ENCODE measurements at places on chromosomes 12 and 14. TPM values are rescaled to one million over a fixed set of nuclear protein-coding genes. Genes with fewer than 3 reads are reported as not detected.

Gene SRGAP1
- total RNA-seq: 6.2 TPM

Gene TAPBPL
- total RNA-seq: 2.2 TPM

Gene MYF5
- not detected for total RNA-seq

Gene KRT71
- total RNA-seq: not detected

Gene SLC39A5
- total RNA-seq: not detected

Gene EML5
- 0.06 TPM for total RNA-seq

DNA sequence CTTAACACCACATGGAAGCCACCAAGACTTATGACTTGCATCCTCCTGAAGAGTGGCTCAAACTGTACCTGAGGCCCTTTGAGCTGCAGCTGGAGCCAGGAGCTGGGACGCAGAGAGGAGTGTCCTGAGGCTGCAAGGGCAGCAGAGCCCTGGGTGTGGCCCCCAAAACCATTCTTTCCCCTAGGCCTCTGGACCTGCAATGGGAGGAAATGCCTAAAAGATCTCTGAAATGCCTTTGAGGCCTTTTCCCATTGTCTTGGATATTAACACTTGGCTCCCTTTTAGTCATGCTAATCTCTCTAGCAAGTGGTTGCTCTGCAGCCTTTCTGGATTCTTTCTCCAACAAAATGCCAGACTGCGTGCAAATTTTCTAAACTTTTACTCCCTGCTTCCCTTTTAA, 156.1 kb downstream of the SLC38A4 start:
- H3K27ac ChIP-seq: no peak overlapping the region
- peaks cover 10% of the 10 kb centered on the region for H3K4me1 ChIP-seq
- no peak for DNase-seq
- no peaks in the 10 kb centered on the region for H3K36me3 ChIP-seq
- no peaks in the 10 kb centered on the region for H3K27me3 ChIP-seq

- DNase-seq: no peak
- no peaks in the 10 kb centered on the region for H3K4me1 ChIP-seq
- H3K36me3 ChIP-seq: no peaks in the 10 kb centered on the region
- no peak overlapping the region for H3K4me3 ChIP-seq
- no peaks in the 10 kb centered on the region for H3K27me3 ChIP-seq
Measured at GRCh38 chr14:57737598-57737997, 128.3 kb downstream of the SLC35F4 start.

DNA sequence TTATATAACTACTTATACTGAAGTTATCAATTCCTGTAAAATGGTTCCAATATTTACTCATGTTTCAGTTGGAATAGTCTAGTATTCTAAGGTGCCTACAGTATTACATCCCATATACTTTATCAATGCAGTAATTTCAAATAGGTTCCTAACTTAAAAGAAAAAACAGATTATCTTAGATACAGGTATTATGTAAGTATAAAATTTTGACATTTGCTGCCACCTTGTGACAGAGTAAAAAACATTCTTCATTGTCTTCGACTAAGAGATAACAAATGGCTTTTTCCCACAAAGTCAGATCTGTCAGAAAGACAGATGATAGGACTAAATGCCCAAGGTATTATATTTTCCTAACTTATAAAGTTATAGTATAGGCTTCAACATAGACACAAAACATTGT, 78.7 kb downstream of the TXNDC16 start:
- no peaks in the 10 kb centered on the region for H3K4me1 ChIP-seq
- no peaks in the 10 kb centered on the region for H3K27me3 ChIP-seq
- no peak overlapping the region for H3K4me3 ChIP-seq
- DNase-seq: peak; percentile 49
- H3K27ac ChIP-seq: no peak overlapping the region

DNA sequence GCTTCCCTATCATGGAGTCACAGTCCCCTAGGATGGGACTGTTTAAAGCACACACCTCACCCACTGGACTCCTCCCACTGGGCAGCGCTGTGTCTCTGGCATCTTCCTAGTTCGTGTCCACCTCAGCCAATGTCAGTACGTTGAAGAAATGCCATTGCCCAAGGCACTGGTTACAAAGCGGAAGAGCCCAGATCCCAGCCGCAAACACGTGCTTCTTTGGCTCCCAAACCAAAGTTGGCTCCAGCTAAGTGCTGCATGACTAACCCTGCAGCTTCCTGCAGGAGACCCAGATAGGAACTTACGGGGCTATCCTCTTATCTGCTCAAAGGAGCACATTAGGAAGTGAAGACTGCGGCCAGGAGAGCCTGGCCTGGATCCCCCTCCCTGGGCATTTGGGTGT, 9.3 kb downstream of the SYNE3 start:
- no peak overlapping the region for H3K27ac ChIP-seq
- H3K4me1 ChIP-seq: peaks cover 43% of the 10 kb centered on the region
- DNase-seq: no peak

DNA sequence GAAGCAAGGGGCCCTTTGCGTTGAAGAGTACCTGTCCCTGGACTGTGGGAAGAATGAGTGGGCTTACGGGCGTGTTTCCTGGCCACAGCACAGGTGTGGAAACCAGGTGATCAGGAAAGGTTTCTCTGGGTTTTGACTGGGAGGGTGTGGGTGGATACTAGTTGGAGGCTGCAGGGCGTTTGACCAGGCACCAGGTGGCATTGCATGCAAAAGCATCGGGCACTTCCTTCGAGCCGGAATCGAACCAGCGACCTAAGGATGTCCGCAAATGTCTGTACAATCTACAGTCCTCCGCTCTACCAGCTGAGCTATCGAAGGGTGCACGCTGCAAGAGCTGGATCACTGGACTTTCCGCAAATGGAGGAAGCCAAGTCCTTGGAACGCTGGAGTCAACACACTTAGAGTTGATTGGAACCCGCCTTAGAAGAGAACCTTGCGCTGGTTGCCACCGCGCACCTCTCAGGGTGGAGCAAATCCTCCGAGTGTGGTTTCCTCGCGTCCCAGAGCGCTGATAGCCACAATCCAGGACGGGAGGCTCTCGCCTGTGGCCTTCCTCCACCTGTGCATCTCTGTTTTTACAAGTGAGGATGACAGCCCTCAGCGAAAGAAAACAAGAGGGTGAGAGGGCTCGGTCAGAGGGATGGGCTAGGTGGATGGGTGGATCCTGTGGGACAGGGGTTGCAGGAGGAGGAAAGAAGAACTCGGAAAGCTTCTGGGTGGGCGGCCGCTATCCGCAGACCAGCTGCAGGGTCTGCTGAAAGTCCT, 21.2 kb upstream of the RNASE4 start:
- H3K27me3 ChIP-seq: no peaks in the 10 kb centered on the region
- no peak overlapping the region for H3K4me3 ChIP-seq
- no peaks in the 10 kb centered on the region for H3K4me1 ChIP-seq
- DNase-seq: peak; percentile 4
- H3K27ac ChIP-seq: no peak overlapping the region

- no peak for DNase-seq
- H3K27ac ChIP-seq: no peak overlapping the region
- no peaks in the 10 kb centered on the region for H3K36me3 ChIP-seq
- no peaks in the 10 kb centered on the region for H3K27me3 ChIP-seq
Measured at GRCh38 chr12:70652451-70652850, 15.2 kb upstream of the PTPRB start.

DNA sequence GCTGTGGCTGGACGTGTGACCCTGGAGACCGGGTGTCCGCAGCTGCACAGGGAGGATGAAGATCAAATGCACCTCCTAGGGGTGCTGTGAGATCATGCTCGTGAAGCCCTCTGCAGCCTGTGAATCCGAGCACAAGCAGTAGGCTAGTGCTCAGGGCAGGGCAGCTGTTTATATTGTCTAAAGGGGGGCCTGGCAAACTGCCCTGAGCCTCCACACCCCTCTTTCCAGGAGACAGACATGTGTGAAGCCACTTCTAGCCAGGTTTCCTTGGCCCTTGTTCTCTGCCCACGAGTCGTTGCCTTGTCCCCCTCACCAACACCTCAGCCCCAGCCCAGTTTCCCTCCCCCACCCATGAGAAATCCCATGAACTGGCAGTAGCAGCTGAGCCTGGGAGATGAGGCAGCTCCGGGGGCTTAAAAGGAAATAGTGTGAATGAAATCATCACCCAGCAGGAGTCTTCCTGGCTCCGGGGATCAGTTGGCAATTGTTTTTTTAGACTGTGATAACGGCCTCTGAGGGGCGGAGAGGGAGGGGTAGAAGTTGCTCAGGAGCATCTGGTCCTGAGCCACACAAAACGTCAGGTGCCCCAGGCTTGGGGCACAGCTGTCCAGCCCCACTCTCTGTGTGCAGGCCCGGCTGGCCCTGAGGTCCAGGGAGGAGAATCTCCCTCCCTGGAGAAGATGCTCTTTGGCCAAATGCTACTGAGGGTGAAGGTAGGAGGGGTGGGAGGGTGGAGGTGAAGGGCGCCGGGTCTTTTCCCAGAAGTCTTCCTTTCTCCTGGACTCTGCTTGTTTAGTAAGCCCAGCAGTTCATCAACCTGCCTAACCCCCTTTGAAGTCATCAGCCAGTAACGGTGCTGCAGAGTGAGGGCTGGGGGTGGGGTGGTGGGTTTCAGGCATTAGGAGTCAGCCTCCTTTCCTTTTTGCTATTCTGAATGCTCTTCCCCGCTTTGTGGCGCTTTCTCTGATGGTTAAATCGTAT, 4.0 kb downstream of the FGF6 start:
- DNase-seq: peak; percentile 97
- H3K27ac ChIP-seq: peak overlapping the region; percentile 89
- peaks cover 27% of the 10 kb centered on the region for H3K4me1 ChIP-seq
- no peaks in the 10 kb centered on the region for H3K36me3 ChIP-seq
- no peaks in the 10 kb centered on the region for H3K27me3 ChIP-seq

GRCh38 chr14:64235652-64236640, 58.2 kb downstream of the ESR2 start:
- peak overlapping the region; percentile 67 for H3K27ac ChIP-seq
- peaks cover 49% of the 10 kb centered on the region for H3K4me1 ChIP-seq
- no peak for DNase-seq
- no peaks in the 10 kb centered on the region for H3K36me3 ChIP-seq

- H3K36me3 ChIP-seq: peaks cover 4% of the 10 kb centered on the region
- H3K27ac ChIP-seq: no peak overlapping the region
- no peaks in the 10 kb centered on the region for H3K27me3 ChIP-seq
- no peaks in the 10 kb centered on the region for H3K4me1 ChIP-seq
- DNase-seq: no peak
- no peak overlapping the region for H3K4me3 ChIP-seq
Measured at GRCh38 chr12:62581288-62582064, 114.8 kb downstream of the MON2 start.

DNA sequence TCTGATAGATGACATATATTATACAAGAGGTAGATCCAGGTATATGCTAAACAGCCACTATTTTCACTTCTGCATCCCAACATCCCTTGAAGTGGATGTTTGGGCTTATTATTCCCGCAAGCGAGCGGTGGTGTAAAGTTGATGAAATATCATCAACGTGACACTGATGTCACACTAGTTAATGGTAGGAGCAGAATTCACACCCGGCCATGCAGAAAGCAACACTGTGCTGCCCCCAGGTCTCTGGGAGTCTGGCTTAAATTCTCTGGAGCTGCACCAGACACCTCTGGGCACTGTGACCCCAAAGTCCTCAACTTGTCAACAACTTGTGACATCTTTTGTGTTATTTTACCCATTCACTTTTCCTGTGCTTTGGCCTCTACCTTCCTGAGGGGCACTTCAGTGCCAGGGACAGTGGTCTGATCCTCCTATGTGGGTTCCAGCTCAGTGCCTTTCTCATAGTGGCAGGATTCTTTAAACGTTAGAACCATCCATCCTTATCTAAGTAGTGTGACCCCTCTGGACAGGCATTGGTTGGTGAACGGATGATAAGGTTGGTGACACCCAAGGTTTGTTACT, 952 bp downstream of the DRAM1 start:
- no peaks in the 10 kb centered on the region for H3K36me3 ChIP-seq
- DNase-seq: no peak
- no peaks in the 10 kb centered on the region for H3K4me1 ChIP-seq

DNA sequence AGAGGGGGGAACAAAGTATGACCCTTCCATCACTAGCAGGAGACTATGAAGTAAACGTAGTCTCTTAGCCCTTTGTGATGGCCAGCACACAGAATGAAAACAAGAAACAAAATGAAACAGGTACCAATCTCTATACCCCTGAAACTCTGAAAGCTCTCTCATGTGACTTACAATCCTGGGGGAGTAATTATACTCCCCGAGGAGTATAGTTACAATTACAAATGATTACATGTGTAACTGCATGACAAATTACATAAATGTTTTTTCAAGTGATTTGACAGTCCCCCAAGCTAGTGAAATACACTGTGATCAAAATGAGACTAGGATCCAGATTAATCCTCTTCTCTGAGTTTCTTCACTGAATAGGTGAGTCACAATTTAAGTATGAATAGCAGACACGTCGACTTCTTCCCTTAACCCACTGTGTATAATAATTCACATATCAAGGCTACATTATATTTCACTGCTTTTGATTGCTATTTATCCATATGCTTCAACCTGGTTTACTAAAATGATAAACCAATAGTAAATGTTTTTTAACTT, 74.0 kb downstream of the SPTSSA start:
- no peaks in the 10 kb centered on the region for H3K27me3 ChIP-seq
- H3K27ac ChIP-seq: no peak overlapping the region
- DNase-seq: no peak
- peaks cover 3% of the 10 kb centered on the region for H3K4me1 ChIP-seq
- H3K4me3 ChIP-seq: no peak overlapping the region

DNA sequence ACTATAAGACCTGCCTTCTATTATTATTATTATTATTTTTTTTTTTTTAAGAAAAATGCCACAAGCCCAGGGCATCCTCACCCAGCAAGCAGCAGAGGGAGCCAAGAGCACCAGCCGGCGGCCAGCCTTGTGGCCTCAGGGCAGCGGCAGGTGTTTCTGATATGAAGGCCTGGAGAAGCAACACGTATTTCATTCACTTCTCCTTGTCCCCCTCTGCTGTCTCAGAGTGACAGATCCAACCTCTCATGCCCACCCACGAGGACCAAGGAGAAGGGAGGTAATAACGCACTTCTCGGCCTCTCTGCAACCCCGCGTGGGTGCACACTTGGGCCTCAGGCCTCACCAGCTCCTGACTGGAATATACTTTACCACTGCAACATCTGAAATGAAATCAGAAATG, 25.4 kb downstream of the CDC42BPB start:
- DNase-seq: peak; percentile 43
- no peak overlapping the region for H3K4me3 ChIP-seq
- H3K27me3 ChIP-seq: no peaks in the 10 kb centered on the region

- DNase-seq: no peak
- no peak overlapping the region for H3K27ac ChIP-seq
- H3K27me3 ChIP-seq: no peaks in the 10 kb centered on the region
- H3K4me1 ChIP-seq: no peaks in the 10 kb centered on the region
- H3K36me3 ChIP-seq: no peaks in the 10 kb centered on the region
- no peak overlapping the region for H3K4me3 ChIP-seq
Measured at GRCh38 chr14:27392153-27392552, 794.3 kb upstream of the NOVA1 start.

- peaks cover 3% of the 10 kb centered on the region for H3K4me1 ChIP-seq
- H3K36me3 ChIP-seq: no peaks in the 10 kb centered on the region
- peak overlapping the region; percentile 14 for H3K27ac ChIP-seq
- DNase-seq: no peak
- H3K4me3 ChIP-seq: peak overlapping the region; percentile 73
- no peaks in the 10 kb centered on the region for H3K27me3 ChIP-seq
Measured at GRCh38 chr14:52551696-52552062, 626 bp downstream of the TXNDC16 start.

- H3K4me3 ChIP-seq: no peak overlapping the region
- DNase-seq: no peak
- H3K27ac ChIP-seq: no peak overlapping the region
- H3K4me1 ChIP-seq: no peaks in the 10 kb centered on the region
- no peaks in the 10 kb centered on the region for H3K36me3 ChIP-seq
Measured at GRCh38 chr12:62191491-62192179, 68.6 kb upstream of the USP15 start.

Data from SJCRH30 (cell line).